Effector CD4-positive, alpha-beta T cell (primary cell): ENCODE measurements at places on chromosomes 3 and 15.

- no peak for DNase-seq
Observed at GRCh38 chr3:169578381-169579024, 85.0 kb downstream of the MECOM start.

GRCh38 chr15:57189466-57189865 is 186.8 kb upstream of the CGNL1 start:
- no peak for DNase-seq

- DNase-seq, result no peak
Observed at GRCh38 chr3:54826251-54826691, 101.6 kb downstream of the LRTM1 start.

GRCh38 chr15:41873711-41874110 is 20.1 kb downstream of the SPTBN5 start:
- no peak for DNase-seq

- DNase-seq, result no peak
Observed at GRCh38 chr15:62888623-62889022, 153.9 kb upstream of the TPM1 start.

DNA sequence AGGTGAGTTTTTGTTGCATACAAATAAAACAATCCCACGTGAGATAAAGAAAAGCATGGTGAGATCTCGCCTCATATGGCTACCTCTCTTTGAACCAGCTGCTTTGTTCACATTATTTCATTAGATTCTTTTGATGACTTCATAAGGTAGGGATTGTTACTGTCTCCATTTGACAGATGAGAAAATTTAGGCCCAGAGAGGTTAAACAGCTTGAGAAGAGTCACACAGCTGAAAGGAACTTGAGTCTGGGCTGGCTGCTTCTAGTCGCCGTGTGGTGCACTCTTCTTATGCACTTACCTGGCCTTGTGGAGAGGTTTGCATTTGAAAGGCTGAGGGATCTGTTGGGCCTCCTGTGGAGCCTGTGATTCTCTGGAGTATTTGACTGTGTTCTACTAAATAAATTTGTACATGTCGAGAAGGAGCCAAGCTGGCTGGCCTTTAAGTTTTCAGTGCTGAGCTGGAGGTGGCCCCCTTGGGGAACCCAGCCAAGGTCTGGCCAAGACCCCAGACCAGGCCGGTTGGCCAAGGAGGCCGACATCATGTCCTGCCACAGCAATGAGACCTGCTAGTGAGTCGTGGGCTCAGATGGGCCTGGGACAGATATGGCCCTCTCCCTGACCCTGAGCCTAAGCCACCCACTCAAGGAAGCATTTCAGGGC is 125.1 kb downstream of the SMAD6 start:
- DNase-seq, result no peak

DNA sequence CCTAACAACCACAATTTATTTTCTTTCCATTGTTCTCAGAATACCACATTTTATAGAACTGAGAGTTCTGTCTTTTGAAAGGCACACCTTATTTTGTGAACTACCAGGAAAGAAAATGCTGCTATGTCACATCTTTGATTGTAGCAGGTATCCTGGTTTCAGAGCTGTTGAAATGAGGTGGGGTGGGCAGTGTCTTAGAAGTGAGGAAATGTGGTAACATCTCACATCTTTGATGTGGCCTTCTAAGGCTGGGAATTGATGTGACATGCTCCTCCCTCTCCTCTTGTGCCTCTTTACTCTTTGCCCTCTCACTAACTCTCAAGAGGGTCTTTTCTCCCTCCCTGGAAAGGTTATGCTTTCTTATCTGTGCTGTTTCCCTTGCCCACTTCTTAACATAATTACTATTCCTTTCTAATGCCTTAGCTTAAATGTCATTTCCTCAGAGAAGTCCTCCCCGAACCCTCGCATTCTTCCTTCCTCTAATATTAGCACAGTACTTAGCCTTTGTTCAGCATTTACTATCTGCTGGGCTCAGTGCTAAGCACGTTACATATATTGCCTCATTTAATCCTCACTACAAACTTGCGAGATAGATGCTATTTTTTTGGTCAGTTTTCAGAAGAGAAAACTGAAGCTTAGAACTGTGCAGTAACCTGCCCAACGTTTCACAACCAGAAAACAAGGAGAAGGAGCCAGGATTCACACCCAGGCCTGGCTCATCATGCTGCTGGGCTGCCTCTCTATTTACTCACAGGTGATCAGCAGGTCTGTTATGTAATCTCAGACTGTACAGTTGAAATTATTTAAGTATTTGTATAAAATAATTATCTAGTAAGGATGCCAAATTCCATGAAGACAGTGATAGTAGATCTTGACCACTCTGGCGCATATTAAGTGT is 24.0 kb upstream of the SPTSSB start:
- DNase-seq, result no peak

GRCh38 chr15:43266834-43267233 is at the start of gene TGM5:
Gene TGM5 (minus strand): TSS chr15:43266928. CDS start chr15:43266849, 79 bp downstream.
- no peak for DNase-seq
